GM12864 (cell line): ENCODE measurements at places on chromosomes 3 and 15.

GRCh38 chr3:44058022-44058867 lies 183.4 kb upstream of the TOPAZ1 start:
- DNase-seq, result peak; percentile 72

- DNase-seq, result no peak
Measured at GRCh38 chr3:194397757-194398312, 1.2 kb downstream of the GP5 start.

- DNase-seq, result no peak
Measured at GRCh38 chr3:196193736-196194541, 17.3 kb downstream of the ZDHHC19 start.

DNA sequence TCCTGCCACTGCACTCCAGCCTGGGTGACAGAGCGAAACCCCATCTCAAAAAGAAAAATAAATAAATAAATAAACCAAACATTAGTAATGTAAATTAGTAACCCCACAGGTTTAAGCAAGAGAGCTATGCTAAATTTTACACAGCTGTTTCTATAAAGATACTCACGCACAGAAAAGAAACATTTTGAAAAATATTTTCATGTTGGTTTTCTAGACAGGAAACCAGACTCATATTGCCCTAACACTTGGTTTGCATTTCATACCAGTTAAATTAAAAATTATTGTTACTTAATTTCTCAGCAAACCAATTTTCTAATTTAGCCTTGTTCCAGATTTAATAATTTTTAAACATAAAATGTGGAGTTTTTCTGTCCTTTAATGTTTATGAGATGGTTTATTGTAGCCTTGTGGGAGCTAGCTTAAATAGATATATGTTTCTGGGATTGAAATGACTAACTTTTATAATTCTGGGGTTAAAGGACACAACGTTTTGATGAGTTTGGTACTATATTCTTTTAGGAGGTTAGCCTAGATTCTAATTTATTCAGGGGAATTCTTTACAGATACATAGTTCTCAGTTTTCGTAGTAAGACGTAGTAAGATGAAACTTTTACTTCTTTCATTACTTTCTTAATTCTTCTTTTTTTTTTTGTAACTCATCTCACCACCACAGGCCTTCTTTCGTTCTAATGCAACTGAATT lies 42.6 kb upstream of the SLC4A7 start:
- no peak for DNase-seq

- DNase-seq, result no peak
Measured at GRCh38 chr3:158165730-158166129, 55.8 kb downstream of the RSRC1 start.

GRCh38 chr15:40146037-40146436 lies 14.8 kb upstream of the BUB1B start:
- DNase-seq, result no peak
